ENCODE measurements at places on chromosomes 13 and 19.

GRCh38 chr13:100521851-100522617 is 66.6 kb downstream of the GGACT start:
- DNase-seq, result no peak

- no peak for DNase-seq
These were observed 4.3 kb downstream of the SPRED3 start for GRCh38 chr19:38392707-38393308.

DNA sequence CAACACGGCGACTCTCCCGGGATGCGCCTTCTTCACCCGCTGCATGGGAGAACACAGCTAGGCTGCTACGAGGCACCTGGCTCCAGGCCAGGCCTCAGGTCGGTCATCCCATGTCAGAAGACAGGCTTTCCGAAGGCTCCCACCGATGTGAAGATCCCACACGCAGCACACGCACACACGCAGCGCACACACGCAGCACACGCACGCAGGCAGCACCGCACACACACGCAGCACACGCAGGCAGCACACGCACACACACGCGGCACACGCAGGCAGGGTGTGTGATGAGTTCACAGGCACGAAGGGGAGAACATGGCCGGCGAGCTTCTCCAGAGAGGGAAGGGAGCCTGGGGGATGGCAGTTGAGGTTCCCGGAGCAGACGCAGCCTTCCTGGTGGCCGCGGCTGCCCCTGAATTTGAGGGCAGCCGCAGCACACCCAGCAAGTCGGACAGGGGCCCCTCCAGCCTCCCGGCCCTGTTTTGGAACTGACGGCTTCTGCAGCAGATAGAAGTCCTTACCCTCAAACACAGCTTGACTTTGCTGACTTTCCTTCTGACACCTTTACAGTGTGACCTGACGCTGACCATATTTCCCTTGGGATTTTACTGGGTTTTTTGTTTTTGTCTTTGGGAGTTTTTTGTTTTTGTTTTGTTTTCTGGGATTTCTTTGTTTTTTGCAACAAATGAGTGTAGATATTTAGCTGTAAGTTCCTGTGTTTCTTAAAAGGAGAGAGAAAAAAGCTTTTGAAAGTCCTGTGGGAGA is 55.9 kb downstream of the RASA3 start:
- no peak for DNase-seq

DNA sequence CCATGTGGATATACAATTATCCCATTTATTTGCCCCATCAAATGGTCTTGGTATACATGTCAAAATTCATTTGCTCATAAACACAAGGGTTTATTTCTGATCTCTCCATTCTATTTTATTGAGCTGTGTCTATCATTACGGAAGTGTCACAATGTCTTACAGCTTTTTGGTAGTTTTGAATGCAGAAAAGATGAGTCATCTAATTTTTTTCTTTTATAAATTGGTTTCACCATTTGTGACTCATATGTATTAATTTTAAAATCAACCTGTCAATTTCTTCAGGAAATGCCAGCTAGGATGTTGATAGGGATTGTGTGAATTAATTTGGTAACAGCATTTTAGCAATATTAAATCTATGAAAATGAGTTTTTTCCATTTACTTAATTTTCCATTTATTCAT is 2549.4 kb downstream of the PCDH9 start:
- no peak for DNase-seq

DNA sequence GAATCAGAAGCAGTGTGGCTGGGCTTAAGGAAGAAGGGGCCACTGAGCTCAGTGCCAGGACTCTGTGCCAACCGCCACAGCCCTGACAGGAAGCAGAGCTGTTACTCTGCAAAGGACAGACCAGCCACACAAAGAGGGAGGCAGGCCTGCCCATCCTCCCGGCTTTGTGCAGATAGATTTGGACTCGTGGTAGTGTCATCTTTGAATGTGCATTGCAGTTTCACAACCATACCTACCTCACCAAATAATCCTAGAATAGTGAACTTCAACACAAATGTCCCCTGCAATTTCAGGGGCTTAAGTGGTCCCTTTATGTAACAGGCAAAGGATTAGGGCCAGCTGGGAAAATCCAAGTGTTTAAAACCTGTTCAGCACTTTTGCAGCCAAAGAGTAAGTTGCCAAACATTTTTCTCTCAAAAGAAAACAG is 55.1 kb upstream of the CLDN10 start:
- no peak for DNase-seq

- DNase-seq, result no peak
These were observed 1.7 kb downstream of the DMAC2 start for GRCh38 chr19:41437944-41438574.

DNA sequence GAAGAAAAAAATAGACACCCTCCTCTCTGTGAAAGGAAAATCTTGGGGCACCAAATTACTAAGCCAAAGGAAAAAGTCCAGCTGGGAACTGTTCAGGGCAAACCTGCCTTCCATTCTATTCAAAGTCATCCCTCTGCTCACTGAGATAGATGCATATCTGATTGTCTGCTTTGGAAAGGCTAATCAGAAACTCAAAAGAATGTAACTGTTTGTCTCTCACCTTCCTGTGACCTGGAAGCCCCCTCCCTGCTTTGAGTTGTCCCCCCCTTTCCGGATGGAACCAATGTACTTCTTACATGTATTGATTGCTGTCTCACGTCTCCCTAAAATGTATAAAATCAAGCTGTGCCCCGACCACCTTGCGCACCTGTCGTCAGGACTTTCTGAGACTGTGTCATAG is 216.0 kb upstream of the SOX1 start:
- DNase-seq, result peak; percentile 53

DNA sequence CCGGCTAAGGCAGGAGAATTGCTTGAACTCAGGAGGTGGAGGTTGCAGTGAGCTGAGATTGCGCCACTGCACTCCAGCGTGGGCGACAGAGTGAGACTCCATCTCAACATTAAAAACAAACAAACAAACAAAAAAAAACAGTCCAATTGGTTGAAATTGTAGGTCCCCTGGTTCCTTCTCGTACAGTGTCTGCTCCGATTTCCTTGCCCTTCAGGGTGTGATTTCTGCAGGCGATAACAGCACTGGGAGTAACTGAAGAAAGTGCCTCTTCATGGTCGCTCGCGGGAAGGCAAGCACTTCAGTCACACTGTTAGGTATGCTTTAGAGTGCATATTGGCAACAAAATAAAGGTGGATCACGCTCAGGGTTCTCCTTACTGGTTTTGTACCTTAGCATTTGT is 39.7 kb downstream of the TPT1 start:
- no peak for DNase-seq

DNA sequence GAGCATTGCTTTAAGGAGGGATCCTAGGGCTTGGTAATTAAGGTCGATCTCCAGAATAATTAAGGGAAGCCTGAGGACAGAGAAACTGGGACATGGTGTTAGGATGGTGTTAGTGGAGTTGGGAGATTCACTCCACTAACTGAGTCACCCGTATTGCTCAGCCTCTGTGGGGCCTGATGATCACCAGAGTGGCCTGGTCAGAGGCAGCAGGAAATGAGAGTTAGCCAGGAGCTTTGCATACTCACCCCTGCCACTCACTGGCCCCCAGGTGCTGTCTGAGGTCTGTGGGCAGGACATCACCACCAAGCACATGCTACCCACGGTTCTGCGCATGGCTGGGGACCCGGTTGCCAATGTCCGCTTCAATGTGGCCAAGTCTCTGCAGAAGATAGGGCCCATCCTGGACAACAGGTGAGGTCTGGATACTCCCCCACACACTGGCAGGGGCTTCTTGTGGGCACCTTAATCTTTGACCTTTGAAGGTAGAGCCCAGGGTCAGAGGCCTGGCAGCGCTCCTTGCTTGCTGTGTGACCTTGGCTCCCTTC is 32.1 kb downstream of the PPP2R1A start:
- no peak for DNase-seq

DNA sequence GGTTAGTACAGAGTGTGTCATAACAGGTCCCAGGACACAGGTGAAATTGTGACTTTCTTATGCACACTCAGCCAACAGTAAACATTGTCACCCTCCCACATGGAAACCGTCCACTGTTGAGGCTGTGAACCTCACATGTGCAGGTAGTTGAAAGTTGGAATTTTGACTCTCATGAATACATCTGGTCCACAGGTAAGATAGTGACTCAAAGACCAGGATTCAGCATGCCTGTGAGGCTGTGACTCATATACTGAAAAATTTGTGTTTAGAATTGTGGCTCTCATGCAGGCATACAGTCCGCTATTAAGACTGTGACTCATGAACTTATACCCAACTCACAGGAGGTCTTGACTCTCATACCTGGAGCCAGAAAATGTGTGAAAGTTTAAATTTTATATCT is 67.8 kb downstream of the ZNF728 start:
- no peak for DNase-seq

GRCh38 chr19:42081584-42082203 is 5.7 kb downstream of the ZNF574 start:
- no peak for DNase-seq

DNA sequence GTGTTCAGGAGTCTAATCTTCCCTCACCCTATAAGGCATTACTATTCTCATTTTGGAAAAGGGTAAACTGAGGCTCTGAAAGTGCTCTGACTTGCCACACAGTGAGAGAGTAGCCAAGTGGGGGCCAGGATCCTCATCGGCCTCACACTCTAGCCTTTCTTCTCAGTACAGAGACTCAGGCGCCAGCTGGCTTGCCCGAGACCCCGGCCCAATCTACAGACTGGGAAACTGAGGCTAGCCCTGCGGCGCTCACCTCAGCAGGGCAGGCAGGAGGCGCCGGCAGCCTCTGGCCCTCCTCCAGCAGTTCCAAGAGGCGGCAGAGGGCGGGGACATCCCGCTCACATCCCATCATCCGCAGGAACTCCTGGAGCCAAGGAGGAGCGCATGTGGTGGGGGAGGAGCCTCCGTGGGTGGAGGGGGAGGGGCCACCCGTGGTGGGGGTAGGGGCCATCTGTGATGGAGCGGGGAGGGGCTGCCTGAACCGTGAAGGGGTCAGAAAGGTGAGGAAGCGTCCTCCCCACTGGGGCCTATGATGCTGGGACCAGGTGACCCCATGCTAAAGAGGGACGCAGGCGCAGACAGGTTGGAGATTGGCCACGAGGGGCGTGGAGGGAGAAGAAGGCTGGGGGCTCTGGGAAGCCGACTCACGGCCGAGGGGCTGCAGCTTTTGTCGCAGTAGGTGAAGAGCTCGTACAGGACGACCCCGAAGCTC is 8.7 kb upstream of the INSL3 start:
- DNase-seq, result no peak

DNA sequence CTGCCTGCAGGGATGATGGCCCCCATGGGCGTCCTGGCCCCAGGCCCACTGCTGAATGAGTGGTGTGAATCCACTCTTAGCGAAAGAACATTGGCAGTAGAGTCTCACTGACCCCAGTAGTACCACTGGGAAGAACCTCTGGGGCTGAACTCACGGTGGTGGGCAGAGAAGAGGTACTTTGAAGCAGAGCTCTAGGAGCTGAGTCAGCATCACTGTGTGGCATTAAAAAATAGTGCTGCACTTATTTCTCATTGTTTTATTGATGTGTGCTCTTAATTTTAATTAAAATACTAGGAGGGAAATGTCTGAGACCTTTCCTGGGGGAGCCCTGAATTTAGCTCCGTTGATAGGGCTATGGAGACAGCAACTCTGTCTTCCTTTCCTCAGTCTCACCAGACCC is 61.3 kb downstream of the CBY2 start:
- no peak for DNase-seq

- DNase-seq, result no peak
These were observed 5.8 kb downstream of the PCDH9 start for GRCh38 chr13:67224148-67224846.

GRCh38 chr19:291006-291521 is at the start of gene PLPP2:
Gene PLPP2 (minus strand): TSS chr19:291403. CDS start chr19:291336, 67 bp downstream.
- no peak for DNase-seq

DNA sequence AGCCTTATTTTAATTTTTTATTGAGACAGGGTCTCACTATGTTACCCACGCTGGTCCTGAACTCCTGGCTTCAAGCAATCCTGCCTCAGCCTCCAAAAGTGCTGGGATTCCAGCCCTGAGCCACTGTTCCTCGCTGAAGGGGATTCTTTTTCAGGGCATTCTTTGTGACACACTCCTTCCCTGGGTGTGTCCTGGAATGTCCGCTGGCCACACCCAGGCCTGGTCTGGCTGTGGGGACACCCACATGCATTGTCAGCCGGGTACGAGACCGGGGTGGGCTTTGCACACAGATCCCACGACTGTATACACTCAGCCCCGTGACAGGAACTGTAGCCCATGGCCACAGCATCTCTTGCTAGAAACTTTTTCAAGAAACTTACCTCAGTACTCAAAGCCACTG is 34.4 kb upstream of the GATAD2A start:
- DNase-seq, result no peak

- DNase-seq, result peak; percentile 97
These were observed 5.9 kb upstream of the GDF15 start for GRCh38 chr19:18379803-18380747.

GRCh38 chr13:99371956-99372355 is 64.8 kb upstream of the GPR183 start:
- no peak for DNase-seq

DNA sequence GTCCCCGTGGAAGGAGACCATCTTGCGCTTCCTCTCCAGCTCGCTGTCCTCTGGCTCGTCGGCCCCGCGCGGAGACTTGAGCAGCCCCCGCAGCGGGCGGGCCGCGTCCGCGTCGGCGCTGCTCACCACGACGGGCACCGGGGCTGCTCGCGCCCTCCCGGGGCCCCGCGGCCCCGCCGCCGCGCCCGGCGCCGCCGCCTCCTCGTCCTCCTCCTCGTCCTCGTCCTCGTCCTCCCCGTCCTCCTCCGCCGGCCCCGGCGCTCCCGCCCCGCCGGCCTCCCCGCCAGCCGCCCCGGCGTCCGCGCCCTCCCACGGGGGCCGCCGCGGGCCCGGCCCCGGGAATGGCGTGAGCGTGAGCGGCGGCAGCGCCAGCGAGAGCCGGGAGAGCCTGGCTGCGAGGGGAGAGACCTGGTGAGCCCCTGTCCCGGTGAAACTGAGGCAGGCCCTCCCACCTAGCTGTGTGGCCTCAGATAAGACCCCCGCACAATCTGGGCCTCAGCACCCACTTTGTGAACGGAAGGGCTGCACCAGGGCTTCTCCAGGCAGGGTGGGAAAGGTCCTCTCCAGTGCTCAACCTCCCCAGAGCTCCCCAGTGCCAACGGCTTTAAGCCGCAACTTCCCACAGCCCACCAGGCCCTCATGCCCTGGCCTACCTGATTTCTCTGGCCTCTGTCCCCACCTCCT is 17.8 kb downstream of the LMTK3 start:
- DNase-seq, result no peak

GRCh38 chr19:35935911-35936737 is at the start of gene LRFN3:
Gene LRFN3 (plus strand): TSS chr19:35936374. CDS start chr19:35939426, 3,052 bp downstream.
- no peak for DNase-seq

- DNase-seq, result no peak
These were observed 85.0 kb upstream of the UBL3 start for GRCh38 chr13:29935309-29935981.

DNA sequence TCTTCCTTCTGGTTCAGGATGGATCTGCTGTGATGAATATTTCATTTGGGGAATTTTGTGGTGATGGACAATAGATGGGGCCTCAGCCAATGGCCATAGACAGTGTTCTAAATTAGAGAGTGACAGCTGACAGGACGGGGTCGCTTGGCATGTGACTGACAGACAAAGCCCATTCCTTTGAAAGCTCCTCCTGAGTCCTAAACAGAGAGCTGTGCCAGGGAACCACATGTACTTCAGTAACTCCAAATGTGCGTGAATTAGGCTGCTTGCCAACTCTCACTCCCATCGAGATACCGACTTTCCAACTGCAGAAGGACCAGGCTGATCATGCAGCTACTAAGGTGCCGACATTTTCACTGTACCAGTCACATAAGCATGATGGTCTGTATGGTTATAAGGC is 187.7 kb downstream of the SHISA2 start:
- DNase-seq, result no peak

- DNase-seq, result no peak
These were observed 15.2 kb downstream of the GAS6 start for GRCh38 chr13:113848431-113849260.

Data from esophagus muscularis mucosa (tissue), 4 donors.